ENCODE measurements at places on chromosomes 5 and 9.

GRCh38 chr9:78879324-78880100 lies 582.6 kb downstream of the PSAT1 start:
- peak overlapping the region; percentile 28 for H3K4me3 ChIP-seq
- no peaks in the 10 kb centered on the region for H3K36me3 ChIP-seq
- peak overlapping the region; percentile 81 for H3K27ac ChIP-seq
- no peaks in the 10 kb centered on the region for H3K27me3 ChIP-seq
- DNase-seq, result no peak

- DNase-seq, result no peak
- no peaks in the 10 kb centered on the region for H3K36me3 ChIP-seq
Measured at GRCh38 chr5:154575546-154576428, 97.8 kb upstream of the HAND1 start.

DNA sequence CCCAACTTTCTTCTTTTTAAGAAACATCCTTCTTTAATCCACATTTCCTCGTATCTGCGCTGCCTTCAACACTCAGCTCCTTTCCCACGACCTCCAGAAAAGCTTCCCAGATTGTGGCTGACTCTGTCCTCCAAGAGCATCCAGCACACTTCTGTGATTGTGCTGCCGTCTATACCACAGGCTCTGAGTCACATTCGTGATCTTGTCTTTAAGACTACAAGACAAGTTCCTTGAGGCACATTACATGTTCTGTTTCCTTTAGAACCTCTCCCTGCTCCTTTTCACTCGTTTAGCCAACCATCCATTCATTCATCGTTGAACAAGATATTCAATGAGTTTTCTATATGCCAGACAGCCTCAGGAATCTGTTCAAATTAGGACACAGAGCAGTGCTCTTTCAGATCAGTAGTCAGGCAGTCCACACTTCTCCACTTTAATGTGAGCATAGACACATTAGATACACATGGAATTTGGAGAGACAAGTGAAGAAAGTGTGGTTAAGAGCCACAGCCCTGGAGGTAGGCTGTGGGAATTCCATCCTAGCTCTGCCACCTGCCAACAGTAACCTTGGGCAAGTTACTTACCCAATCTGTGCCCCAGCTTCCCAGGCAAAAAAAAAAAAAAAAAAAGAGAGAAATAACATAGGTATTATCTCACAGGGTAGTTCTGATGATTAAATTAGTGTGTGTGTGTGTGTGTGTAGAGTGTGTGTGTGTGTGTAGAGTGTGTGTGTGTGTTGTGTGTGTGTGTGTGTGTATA lies 18.9 kb downstream of the WHRN start:
- no peaks in the 10 kb centered on the region for H3K36me3 ChIP-seq
- H3K4me3 ChIP-seq, result no peak overlapping the region
- H3K4me1 ChIP-seq, result peaks cover 6% of the 10 kb centered on the region
- no peak for DNase-seq

DNA sequence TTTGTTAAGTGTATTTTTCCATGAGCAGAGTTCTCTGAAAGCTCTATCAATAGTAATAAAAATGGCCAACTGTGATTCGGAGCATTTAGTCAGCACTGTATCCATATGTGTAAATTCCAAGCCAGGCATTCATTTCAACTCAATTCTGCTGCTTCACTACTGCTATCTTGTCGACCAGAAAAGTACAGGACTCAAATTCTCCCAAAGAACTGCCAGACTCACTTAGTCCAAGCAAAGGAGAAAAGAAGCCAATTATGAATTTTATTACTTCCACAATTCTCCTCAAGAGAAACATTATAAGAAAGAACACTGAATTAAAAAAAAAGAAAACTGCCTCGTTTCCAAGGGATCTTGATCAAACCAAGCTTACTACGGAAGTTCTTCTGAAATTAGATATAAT lies 906.3 kb upstream of the DMAC1 start:
- peaks cover 6% of the 10 kb centered on the region for H3K27me3 ChIP-seq
- H3K4me1 ChIP-seq, result peaks cover 7% of the 10 kb centered on the region
- no peak for DNase-seq
- no peaks in the 10 kb centered on the region for H3K36me3 ChIP-seq

DNA sequence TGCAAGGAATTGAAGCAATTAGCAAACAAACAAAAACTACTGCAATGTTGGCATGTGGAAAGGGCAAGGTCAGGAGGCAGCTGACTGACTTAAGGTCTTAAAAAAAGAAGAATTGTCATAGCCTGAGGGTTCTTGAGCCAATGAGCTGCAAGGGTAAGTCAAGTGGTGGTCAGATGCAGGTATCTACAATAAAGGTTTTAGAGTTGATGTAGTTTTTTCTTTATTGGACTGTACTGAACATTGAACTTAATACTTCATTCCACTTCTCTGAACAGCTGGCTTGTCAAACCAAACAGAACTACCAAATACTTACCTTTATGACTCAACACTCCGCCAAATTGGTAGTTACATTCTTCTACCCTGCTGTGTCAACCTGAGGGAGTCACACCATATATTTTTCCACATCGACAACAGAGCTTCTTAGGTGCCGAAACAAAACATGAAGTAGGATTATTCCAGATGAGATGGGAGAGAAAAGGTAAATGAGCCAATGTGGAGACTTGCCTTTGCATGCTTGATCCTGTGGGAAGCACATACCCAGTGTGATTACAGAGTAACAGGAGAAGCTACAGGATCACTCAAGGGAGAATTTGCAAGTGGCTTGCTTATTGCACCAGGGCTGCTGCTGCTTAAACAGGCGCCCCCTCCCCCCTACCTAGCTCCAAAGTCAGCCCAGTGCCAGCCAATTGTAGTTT lies 35.3 kb downstream of the EQTN start:
- no peaks in the 10 kb centered on the region for H3K36me3 ChIP-seq
- H3K4me1 ChIP-seq, result peaks cover 4% of the 10 kb centered on the region

DNA sequence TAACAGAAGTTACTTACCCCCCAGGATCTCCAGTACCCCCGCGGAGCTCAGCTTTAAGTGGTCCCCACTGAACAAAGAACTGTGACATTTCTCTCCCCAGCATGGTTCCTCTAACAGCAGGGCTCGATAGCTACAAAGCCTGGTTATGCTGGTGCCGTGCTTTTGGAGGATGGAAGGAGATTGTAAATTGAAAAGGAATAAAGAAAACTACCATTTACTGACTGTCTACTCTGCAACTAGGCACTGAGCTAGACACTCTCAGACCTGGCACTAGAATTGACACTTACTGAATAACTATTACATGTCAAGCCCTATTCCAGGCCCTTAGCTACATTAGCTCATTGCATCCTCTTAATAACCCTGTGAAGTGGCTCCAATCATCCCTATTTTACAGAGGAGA lies 145.3 kb downstream of the TTLL11 start:
- no peak overlapping the region for H3K4me3 ChIP-seq
- H3K36me3 ChIP-seq, result peaks cover 2% of the 10 kb centered on the region
- peaks cover 41% of the 10 kb centered on the region for H3K4me1 ChIP-seq
- no peaks in the 10 kb centered on the region for H3K27me3 ChIP-seq

DNA sequence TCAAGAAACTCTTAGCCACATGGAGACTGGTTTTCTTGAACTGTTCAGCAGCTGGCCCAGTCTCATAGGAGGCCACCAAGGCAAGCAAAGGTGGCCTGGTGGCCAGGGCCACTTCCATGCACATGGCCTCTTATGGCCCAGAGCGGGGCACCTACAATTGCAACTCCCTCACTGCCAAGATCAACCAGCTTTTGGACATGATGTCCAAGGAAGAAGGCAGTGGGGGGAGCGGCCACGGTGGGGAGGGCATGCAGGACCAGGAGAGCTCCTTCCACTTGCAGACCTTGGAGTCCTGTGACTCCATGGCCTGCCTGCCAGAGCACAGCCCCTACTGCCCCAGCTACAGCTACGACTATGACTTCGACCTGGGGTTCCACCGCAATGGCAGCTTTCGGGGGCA lies 398.9 kb upstream of the PTPRD start:
- H3K27ac ChIP-seq, result no peak overlapping the region
- DNase-seq, result no peak
- no peaks in the 10 kb centered on the region for H3K27me3 ChIP-seq
- H3K4me3 ChIP-seq, result no peak overlapping the region
